PC-3 (cell line): ENCODE measurements at places on chromosomes 5 and 9.

DNA sequence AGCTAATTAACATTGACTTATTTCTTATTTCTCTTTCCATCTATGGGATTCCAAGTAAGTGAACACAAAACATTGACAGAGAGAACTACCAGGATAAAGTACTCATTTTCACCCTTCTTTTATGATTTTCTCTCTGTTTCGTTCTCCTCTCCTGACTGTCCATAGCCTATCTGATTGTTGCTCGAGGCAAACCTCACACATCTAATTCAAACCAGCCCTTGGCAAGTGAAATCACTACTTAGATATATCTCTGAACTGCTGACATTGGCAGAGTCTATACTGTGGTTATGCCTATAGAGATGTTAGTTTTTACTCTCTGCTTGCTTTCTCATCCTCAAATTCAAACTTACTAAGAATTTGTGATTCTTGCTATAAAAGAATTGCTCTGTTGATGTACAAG lies 248.8 kb downstream of the ISL1 start:
- no peak for DNase-seq

DNA sequence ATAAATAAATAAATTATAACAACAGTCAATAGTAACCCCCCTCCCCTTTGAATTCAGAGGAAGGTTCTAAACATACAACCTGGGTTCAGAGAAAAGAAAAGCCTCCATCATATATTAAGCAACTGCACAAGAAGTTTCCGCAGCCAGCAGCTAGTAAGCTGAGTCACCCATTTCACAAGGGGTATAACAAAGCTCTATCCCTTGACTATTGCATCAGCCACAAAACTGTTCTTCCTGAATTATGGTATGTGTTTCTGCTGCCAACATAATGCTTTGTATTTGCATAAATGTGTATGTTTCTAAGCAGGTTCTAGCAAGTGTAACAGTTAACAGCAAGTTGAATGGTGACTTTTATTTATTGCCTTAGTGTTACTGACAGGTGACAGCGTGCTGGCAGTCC lies 6.8 kb upstream of the CEP120 start:
- peak; percentile 86 for DNase-seq

DNA sequence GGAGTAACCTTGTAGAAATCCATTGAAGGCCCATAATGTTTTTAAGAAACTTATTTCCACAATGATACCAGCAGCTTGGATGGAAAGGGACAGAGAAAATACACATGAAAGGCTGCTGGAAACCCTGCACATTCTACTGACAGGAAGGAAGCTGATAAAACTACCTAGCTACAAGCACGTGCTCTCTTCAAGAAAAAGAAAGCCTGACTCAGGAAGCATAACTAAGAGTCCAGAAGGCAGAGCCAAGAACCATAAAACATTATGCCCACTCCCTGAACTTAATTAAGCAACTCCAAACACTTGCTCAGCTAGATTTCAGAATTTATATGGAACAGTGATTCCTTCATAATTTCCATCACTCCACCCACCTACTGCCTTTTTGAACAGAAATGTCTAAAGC lies 430.8 kb downstream of the SEMA5A start:
- no peak for DNase-seq

DNA sequence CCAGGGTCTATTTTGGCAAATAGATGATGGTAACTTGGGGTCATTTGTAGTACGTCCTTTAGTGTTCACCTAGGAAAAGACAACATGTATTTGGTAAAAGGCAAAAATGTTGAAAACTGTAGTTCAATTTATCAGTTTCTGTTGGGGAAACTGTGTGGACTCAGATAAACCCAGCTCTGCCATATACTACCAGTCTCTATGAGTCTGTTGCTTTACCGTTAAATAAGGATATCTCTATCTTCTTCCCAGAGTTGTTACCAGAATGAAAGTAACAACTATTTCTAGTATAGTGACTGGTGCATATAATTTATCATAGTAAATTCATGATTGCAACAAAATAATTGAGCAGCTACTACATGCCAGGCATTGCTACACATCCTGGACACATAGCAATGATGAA lies 3.8 kb upstream of the IQGAP2 start:
- no peak for DNase-seq

- DNase-seq: peak; percentile 33
Measured at GRCh38 chr9:2271426-2271825, 256.3 kb downstream of the SMARCA2 start.

DNA sequence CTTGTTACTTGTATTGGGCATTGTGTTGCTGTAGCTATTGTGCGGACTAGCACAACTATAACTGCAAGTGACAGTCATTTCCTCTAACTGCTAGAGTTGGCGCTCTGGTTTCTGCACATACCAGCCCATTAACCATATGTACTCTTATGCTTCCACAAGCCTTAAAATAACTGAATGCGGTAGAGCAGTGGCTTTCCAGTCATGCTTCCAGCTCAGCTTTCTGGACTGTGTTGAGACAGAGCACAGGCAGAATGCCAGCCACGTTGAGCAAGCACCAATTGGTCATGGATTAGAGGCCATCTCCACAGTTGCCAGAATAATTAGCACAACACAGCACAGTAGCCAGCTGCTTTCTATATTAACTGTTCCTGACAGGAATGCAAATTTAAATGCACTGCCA lies 12.2 kb downstream of the INVS start:
- peak; percentile 58 for DNase-seq

- no peak for DNase-seq
Measured at GRCh38 chr5:171401167-171401947, 13.7 kb downstream of the NPM1 start.

- no peak for DNase-seq
Measured at GRCh38 chr5:141522301-141522700, 33.4 kb downstream of the PCDHGC5 start.

GRCh38 chr5:118637947-118638670 lies 350.2 kb downstream of the DTWD2 start:
- no peak for DNase-seq

DNA sequence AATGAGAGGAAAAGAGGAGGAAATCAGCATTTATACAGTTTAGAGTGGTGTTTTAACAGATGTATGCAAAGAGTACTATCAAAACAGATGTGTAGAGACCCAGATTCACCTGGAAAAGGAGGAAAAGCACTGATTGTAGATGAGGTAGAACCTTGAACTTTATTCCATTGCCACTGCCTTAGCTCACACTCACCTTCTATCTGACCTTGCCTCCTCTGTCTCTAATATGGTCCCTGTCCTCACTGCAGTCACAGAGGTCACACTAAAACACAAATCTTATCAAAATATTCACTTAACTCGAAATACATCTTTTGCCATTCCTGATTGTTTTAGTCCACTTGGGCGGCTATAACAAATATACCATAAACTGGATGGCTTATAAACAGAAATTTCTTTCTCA lies 7.0 kb downstream of the GIN1 start:
- DNase-seq: no peak

- DNase-seq: no peak
Measured at GRCh38 chr9:22105005-22105722, 96.1 kb upstream of the CDKN2B start.

- DNase-seq: peak; percentile 43
Measured at GRCh38 chr5:54663866-54664265, 146.3 kb downstream of the SNX18 start.

DNA sequence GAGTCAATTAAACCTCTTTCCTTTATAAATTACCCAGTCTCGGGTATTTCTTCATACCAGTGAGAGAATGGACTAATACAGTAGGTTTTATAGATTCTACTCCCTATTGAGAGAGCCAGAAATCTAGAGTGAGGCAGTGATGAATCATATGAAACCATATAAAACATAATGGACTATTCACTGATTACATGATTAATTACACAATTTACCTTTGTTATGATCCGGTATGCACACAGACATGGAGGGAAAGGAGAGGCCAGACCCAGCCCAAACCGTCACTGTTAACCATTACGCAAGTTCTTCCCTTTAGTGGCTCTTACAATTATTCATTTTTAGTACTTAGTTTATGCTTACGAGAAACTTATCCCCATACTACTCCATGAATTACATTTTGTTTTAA lies 205.0 kb downstream of the DNAH5 start:
- DNase-seq: peak; percentile 92

GRCh38 chr5:66553916-66554575 lies 42.1 kb upstream of the MAST4 start:
- DNase-seq: peak; percentile 51

- DNase-seq: peak; percentile 17
Measured at GRCh38 chr9:6646293-6646636, 736 bp upstream of the GLDC start.

DNA sequence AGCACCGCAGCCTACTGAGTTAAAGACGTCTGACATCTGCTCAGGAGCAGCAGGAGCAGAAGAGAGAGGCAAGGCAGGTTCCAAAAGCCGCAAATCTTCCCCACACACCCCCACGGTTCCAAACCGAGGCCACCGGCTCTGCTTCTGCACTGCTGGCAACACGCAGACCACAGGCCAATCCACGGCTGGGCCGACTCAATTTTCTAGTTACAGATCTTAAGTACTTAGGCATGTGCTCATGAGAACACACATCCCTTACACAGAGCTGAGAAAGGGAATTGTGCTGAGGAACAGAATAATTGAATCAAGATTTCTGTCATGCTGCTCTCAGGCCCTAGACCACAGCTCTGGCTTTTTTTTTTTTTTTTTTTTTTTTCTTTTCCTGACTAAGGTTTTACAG lies 32.6 kb downstream of the PAX5 start:
- no peak for DNase-seq

DNA sequence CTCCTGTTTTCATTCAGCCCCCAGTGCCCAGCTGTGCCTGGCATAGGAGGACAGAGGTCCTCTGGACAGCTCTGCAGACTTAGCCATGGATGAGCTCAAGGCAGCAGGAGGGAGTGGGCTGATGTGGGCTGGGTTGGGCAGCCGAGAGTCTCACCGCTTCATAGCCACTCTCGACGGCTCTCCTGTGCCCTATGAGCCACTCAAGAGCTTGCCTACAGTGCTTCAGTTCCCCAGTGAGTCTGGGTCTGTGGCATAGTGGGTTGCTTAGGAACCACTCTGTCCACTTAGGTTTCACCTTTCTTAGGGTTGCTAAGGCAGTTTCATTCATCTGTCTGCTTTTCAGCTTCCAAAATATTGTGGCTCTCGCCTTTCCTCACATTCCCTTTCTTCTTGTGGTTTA lies 296.8 kb downstream of the ICE1 start:
- no peak for DNase-seq

GRCh38 chr9:27198190-27198589 lies 89.2 kb downstream of the TEK start:
- DNase-seq: peak; percentile 13

GRCh38 chr5:158538506-158539074 lies 561.1 kb downstream of the EBF1 start:
- DNase-seq: no peak

DNA sequence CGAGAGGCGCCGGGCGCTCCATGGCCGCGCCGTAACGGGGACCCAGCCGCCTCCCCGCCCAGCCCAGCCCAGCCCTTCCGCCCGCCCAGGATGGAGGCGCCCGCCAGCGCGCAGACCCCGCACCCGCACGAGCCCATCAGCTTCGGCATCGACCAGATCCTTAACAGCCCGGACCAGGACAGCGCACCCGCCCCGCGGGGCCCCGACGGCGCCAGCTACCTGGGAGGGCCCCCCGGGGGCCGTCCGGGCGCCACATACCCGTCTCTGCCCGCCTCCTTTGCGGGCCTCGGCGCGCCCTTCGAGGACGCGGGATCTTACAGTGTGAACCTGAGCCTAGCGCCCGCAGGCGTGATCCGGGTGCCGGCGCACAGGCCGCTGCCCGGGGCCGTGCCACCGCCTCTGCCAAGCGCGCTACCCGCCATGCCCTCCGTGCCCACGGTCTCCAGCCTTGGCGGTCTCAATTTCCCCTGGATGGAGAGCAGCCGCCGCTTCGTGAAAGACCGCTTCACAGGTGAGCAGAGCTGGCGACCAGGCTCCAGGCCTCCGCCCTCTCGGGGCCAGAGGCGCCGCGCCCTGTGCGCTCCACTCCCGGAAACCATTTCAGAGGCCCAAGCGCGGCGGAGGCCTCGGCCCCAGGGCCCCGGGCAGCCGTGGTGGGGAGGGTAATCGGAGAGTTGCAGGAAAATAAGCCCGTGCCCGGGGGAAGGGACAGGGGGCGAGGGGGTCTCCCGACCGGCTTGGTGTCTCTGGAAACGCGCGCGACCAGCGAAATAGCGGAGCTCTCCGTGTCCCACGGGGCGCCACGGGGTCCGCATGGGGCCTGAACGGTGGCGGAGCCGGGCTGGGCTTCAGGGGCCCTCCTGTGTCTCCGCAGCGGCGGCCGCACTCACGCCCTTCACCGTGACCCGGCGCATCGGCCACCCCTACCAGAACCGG lies 496 bp downstream of the TLX3 start:
- DNase-seq: no peak

GRCh38 chr5:88438006-88438405 lies 169.4 kb upstream of the TMEM161B start:
- peak; percentile 77 for DNase-seq

DNA sequence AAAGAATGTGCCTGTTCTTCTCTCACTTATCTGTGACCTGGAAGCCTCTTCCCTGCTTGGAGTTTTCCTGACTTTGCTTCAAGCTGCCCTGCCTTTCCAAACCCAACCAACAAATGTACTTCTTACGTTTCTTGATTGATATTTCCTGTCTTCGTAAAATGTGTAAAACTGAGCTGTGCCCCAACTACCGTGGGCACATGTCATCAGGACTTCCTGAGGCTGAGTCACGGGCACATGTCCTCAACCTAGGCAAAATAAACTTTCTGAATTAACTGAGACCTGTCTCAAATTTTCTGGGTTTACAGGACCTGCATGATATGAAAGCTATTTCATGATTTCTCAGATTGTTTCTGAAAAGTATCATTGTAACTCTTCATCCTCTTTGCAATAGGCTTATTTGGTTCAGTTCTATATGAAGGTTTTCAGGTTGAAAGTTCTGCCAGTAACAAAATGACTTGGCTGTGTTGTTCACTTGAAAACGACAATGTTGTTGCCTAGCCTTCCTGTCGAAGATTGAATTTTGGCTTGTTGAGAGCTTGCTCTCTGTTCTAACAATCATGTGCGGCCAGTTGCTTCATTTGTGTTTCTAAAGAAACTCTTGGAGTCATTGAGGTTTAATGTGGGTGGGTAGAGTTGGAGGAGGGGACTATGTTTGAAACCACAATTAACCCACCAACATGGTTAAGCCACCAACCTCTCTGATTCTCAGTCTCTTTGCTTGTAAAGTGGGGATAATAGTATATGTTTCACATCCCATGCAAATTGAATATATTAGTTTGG lies 145.6 kb downstream of the FBXL7 start:
- DNase-seq: no peak

GRCh38 chr9:5513966-5514616 lies 3.8 kb downstream of the PDCD1LG2 start:
- no peak for DNase-seq

GRCh38 chr9:127968700-127969383 lies 11.9 kb downstream of the EEIG1 start:
- peak; percentile 36 for DNase-seq

GRCh38 chr9:129023908-129024233 lies 4.3 kb downstream of the SH3GLB2 start:
- no peak for DNase-seq

GRCh38 chr5:660491-661030 lies 32.6 kb downstream of the TPPP start:
- no peak for DNase-seq

DNA sequence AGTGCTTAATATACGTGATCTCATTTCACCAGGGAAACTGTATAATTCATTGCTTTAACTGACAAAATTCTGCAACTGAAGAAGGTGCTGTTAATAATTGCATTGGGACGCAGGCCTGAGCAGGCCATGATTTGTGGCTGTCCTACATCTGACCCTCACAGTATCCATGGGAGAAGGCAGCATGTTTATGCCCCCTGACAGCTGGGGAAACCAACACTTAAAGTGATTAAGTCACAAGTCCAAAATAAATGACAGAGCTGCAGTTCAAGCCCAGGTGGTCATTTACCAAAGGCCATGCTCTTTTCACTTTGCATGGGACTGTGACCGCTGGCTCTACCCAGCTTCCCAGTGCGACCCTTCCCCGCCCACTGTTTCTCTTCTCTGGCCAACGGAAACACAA lies 30.5 kb upstream of the KCNMB1 start:
- DNase-seq: no peak
